ENCODE measurements at places on chromosomes 13 and 19. TPM values are rescaled to one million over a fixed set of nuclear protein-coding genes. Genes with fewer than 3 reads are reported as not detected.

Gene GPR108
- 22.4 TPM for total RNA-seq

Gene ZNF837
- 0.19 TPM for total RNA-seq

Gene SYNGR4
- not detected for total RNA-seq

Gene PTH2
- not detected for total RNA-seq

Gene C1QTNF9
- 3.0 TPM for total RNA-seq

Gene BCL2L12
- total RNA-seq: 11.4 TPM

Gene ZNF283
- total RNA-seq: 14.7 TPM

Gene PRR19
- not detected for total RNA-seq

Gene CYP2A7
- not detected for total RNA-seq

Gene NALCN
- total RNA-seq: 8.3 TPM

Gene KLK1
- 0.41 TPM for total RNA-seq

Gene HIPK4
- total RNA-seq: not detected

Gene MPV17L2
- 12.5 TPM for total RNA-seq

Gene PCDH20
- total RNA-seq: 0.30 TPM

Gene NOVA2
- 5.0 TPM for total RNA-seq

Gene COX6B2
- total RNA-seq: not detected

Gene CDX2
- not detected for total RNA-seq

Gene FAM216B
- 0.99 TPM for total RNA-seq

Gene METTL21C
- total RNA-seq: not detected

Gene HCN2
- total RNA-seq: 21.9 TPM

Gene CNN1
- 133 TPM for total RNA-seq

Gene BEST2
- not detected for total RNA-seq

Gene ERICH4
- total RNA-seq: not detected

Gene VSTM2B
- not detected for total RNA-seq

Gene CXCL17
- total RNA-seq: not detected

Gene NLRP5
- total RNA-seq: not detected

Gene CYP4F8
- total RNA-seq: not detected

Gene CYP4F12
- 3.3 TPM for total RNA-seq

Gene CLEC17A
- not detected for total RNA-seq

Gene URAD
- not detected for total RNA-seq

Gene FOSB
- 0.33 TPM for total RNA-seq

Gene RDH8
- total RNA-seq: not detected

Gene C1QTNF9B
- 2.1 TPM for total RNA-seq

Gene ALG11
- total RNA-seq: 22.7 TPM

Gene SERPINE3
- not detected for total RNA-seq

Gene ZNF729
- not detected for total RNA-seq

Gene C2CD4C
- 0.63 TPM for total RNA-seq

Gene ELF1
- 31.1 TPM for total RNA-seq

Gene UBE2S
- total RNA-seq: 33.2 TPM

Gene CDK8
- total RNA-seq: 11.1 TPM

Gene F10
- 3.5 TPM for total RNA-seq

Gene PBX4
- total RNA-seq: not detected

Gene ACER1
- total RNA-seq: not detected

Gene ZNF700
- 3.3 TPM for total RNA-seq

Gene MEDAG
- total RNA-seq: 5.9 TPM

Gene ZNF600
- 2.9 TPM for total RNA-seq

Gene C19orf85
- total RNA-seq: not detected

Gene CYP4F2
- total RNA-seq: not detected

Gene ZNF808
- total RNA-seq: 34.0 TPM

Gene RHPN2
- total RNA-seq: 1.0 TPM

Gene SCN1B
- total RNA-seq: 52.8 TPM

Gene KCNJ14
- 0.27 TPM for total RNA-seq

Gene PSG7
- not detected for total RNA-seq
